Cardiac fibroblast (primary cell): ENCODE measurements at places on chromosomes 5 and 9.
A peak's percentile ranks its signal among the peaks of the same experiment; 100 is the strongest.

- DNase-seq = no peak
Measured at GRCh38 chr5:144453753-144454152, 283.1 kb downstream of the KCTD16 start.

DNA sequence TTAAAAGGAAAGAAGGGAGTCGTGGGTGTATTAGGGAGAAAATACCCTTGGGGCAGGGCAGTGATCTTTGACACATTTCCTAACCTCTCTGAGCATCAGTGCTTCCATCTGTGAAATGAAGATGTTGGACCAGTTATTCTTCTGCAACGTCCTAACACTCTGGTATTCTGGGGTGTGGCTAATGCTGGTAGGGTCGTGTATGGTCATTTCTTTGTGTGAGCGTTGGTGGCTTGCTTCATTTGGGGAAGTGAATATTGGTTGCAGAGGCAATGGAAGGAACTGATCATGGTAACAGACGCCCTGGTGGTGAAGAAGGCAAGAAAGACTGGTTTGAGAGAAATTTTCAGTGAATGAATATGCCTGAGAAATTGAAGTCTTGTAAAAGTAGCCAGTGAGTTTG lies 67.9 kb upstream of the TTC23L start:
- no peak for DNase-seq

GRCh38 chr5:73789851-73790281 lies 163.9 kb downstream of the ARHGEF28 start:
- DNase-seq = peak; percentile 85

DNA sequence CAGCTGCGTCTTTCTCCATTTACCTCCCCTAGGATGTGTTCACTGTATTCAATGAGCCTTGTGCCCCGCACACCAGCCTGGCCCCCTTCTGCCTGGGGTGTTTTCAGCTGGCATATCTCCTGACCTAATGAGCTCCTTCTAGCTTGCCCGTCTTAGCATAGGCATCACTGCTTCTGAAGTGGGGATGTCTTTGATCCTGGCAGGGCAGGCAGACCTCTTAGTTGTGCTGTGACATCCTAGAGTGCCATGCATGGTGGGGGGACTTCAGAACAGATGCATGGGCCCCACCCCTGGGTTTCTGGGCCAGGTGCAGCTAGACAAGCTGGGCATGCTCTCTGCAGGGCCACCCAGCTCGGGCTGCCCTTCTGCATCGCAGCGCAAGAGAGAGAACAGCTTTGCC lies 172.7 kb downstream of the GADD45G start:
- DNase-seq = no peak

- DNase-seq = no peak
Measured at GRCh38 chr9:69583645-69584234, 88.4 kb downstream of the APBA1 start.

- no peak for DNase-seq
Measured at GRCh38 chr9:38288502-38288901, 104.0 kb upstream of the ALDH1B1 start.

- DNase-seq = no peak
Measured at GRCh38 chr5:88792144-88792840, 90.7 kb downstream of the MEF2C start.
